ENCODE measurements at places on chromosomes 6 and 20.
A peak's percentile ranks its signal among the peaks of the same experiment; 100 is the strongest.

DNA sequence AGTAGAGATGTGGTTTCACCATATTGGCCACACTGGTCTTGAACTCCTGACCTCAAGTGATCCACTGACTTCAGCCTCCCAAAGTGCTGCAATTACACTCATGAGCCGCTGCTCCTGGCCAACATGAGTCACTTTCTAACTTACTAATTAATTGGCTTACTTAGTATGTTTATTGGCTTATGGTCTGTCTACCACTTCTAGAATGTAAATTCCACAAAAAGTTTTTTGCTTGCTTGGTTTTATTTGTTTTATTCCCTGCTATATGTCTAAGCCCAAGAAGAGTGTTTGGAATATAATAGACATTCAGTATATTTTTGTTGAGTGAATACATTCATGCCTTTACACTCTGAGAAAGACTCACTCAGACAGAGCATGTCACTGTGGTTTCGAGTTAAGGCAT, 86.0 kb downstream of the SAMD3 start:
- DNase-seq, result no peak

DNA sequence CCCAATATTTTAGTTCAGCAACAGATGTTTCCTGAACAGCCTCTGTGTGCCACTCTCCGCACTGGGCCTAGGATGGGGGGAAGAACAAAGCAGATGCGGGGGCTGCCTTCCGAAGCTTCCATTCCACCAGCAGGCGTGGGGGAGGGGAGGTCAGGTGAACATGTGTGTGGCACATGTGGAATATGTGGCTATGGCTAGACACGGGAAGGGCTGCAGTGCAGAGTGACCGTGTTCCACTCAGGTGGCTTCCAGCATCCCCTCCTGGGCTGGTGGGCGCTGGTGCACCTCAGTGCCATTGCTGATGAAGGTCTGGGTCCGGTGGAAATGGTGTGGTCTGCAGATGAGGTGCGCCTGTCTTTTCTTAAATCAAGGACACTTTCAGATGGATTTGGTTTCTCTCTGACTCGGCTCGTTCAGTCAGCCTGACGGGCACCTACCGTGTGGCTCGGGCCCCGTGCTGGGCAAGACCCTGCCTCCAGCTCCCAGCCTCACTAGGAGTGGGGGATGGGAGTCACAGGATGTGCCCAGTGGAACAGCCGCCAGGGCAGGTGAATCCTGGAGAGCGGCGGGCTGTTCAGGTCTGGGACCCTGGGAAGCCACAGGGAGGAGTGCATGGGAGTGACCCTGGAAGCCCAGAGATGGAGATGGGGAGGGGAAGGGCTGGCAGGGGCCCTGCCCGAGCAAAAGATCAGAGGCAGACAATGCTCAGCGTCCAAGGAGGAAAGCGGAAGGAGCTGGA, 111.0 kb downstream of the SYCP2 start:
- peak; percentile 33 for DNase-seq

- DNase-seq, result no peak
These were observed 157.0 kb upstream of the ENPP5 start for GRCh38 chr6:46327779-46328178.

DNA sequence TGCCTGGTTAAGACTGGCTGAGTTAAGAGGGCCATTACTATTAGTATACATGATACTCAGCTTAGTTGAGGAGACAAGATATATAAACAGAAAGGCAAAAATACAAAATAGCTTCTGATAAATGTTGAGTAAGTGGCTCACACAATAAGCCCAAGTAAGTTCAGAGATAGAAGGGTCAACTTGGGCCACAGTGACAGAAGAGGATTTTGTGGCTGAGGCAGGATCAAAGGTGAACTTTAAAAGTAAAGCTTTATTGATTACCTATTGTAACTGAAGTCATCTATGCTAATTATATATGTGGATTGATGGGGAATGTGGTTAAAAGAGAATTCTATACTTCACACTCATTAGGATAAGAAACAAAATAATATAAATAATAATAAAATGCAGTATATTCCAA, 80.8 kb downstream of the PHACTR2 start:
- DNase-seq, result no peak

- DNase-seq, result no peak
These were observed 201.6 kb upstream of the SNX9 start for GRCh38 chr6:157621406-157621805.

DNA sequence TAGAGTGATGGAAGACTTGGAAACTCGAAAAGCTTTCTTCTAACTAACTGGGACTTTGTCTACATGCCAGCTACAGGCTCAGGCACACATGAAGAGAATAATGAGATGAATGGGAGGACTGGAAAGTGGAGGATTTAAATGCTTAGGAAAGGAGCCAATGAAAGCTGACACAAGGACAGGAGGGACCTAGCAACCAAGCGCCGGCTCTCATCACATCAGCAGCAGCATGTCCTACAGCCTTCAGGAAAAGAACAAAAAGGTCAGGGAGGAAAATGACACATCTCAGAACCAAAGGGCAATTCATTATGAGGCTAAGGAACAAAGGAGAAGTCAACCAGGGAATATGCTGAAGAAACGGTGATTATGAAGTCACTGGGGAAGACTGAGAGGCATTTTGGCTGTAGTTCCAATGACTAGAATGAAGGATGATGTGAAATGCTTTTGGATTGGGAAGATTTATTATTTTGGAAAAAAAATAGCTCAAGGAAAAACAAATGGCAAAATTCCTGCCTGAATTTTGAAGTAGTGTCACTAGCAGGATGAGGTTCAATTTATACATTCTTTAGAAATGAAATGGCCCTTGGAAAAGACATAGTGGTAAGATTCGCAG, 5.7 kb downstream of the BACH2 start:
- DNase-seq, result no peak

GRCh38 chr20:38986663-38987062, 24.5 kb downstream of the DHX35 start:
- no peak for DNase-seq

DNA sequence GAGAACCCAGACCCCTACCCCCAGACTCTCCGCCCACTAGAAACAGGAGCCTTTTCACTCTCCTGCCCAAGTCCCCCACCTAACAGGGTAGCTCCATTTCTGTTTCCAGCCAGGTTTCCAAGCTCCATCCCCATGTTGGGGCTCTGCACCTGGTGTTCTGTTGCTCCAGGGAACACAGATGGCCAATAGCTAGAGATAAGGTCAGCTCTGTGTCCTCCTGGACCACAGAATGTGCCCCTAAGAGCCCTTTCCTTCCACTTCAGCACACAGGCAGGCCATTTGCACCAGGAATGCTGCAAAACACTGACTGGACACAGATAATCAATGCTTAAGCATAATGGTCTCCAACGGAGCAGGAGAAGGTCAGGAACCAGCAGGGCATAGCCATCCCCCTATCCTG, 159.4 kb downstream of the QRSL1 start:
- DNase-seq, result no peak

- DNase-seq, result no peak
These were observed 164.5 kb downstream of the MTHFD1L start for GRCh38 chr6:151029970-151030369.

Measured in ecto neural progenitor cell (in vitro differentiated cells).